ENCODE measurements at places on chromosomes 4 and X.

DNA sequence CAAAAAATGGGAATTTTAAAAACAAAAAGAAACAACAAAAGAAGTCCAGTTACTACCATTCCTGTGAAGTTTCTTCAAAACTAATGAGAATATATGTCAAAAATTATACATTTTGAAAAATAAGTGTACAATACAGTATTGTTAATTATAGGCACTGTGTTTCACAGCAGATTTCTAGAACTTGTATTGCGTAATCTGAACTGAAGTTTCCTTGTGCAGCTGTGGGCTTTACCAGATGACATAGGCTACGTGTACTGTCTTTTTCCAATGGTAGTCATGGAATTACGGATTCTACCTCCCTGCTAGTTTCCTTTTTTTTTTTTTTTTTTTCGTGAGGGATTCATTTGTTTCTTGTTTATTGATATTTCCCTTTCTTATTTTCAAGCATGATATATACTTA is 113.8 kb upstream of the GABRA2 start:
- DNase-seq: no peak

DNA sequence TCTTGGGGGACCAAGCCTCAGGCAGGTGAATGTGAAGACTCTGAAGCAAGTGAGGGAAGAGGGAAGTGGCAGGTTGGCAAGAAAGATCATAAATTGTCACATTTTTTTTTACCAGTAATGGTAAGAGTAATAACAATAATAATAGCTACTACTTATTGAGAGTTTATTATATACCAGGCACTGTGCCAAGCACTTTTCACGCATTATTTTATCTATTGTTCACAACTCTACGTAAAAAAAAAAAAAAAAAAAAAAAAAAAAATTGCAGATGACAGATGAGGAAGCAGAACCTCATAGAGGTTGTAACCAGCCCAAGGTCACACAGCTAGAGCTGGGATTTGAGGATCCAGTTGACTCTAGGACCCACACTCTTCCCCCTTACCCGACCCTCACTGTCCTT is 40.9 kb downstream of the TSC22D3 start:
- no peak for DNase-seq

- no peak for DNase-seq
Observed at GRCh38 chr4:108224611-108225053, 55.9 kb upstream of the LEF1 start.

- peak; percentile 85 for DNase-seq
Observed at GRCh38 chr4:86935853-86936733, 1.3 kb downstream of the AFF1 start.

Data from ACHN (cell line).